ENCODE measurements at places on chromosomes 5 and 9.

GRCh38 chr9:22084336-22085035, 75.4 kb upstream of the CDKN2B start:
- no peak for DNase-seq

DNA sequence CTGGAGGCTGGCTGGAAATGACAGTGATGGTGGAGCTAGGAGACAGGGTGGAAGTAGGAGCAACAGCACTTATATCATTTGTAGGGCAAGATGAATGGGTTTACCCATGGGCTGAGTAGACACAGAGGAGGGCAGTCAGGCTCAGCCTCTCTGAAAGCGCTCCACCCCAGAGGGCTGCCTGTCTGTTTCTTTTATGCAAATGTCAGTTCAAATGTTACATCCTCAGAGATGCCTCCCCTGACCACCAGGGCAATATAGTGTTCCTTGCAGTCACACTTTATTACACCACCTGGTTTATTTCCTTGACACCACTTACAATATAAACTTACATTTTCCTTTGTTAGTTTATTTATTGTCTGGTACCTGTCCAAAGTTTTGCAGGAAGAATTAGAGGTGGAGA, 159.5 kb upstream of the IL12B start:
- DNase-seq: no peak

DNA sequence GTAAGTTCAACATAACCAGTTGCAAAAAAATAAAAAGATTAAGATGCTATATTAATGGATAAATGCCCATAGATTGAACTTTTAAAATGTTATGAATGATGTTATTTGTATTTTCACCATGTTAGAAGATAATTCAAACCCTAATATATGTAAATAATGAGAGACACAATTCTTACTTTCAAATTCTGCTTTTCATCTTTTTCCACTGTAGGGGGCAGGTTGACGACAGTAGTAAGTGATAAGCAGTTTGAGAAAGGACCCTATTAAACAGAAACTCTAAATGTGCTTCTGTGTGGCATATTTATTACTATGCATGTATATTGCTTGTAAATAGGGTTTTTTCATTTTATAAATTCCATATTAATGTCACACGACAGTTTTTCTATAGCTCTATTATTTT, 591.1 kb downstream of the SEMA5A start:
- DNase-seq: no peak

DNA sequence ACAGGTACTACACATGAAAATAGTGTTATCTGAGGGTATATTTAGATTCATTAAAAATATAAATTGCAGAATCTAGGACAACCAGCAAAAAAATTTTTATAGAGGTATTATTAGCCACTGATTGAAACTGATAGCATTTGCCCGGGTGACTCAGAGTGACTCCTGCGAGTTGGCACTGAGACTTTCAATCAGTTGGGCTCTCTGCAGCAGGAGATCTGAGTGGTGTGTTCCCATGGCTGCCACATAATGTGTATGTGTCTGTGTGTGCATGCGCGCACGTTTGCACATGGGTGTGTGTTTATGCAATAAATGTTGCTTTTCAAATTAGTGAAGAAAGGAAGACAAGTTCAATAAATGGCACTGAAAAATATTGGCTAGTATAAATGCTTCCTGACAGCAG, 100.1 kb upstream of the MRPS30 start:
- no peak for DNase-seq

GRCh38 chr5:180141068-180141660, 67.8 kb downstream of the RASGEF1C start:
- DNase-seq: no peak

DNA sequence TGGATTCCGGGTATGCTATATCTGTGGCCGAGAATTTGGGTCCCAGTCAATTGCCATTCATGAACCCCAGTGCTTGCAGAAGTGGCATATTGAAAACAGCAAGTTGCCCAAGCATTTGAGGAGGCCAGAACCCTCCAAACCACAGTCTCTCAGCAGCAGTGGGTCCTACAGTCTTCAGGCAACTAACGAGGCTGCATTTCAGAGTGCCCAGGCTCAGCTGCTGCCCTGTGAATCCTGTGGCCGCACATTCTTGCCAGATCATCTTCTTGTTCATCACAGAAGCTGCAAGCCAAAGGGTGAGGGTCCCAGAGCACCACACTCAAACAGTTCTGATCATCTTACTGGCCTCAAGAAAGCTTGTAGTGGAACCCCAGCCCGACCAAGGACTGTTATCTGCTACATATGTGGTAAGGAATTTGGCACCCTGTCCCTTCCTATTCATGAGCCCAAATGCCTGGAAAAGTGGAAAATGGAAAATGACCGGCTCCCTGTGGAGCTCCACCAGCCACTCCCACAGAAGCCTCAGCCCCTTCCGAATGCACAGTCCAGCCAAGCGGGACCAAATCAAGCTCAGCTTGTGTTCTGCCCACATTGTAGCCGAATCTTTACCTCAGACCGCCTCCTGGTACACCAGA, 23.0 kb downstream of the ZNF474 start:
- DNase-seq: no peak

- DNase-seq: no peak
These were observed 163.6 kb downstream of the SREK1 start for GRCh38 chr5:66307647-66308241.

- DNase-seq: no peak
These were observed 190.6 kb upstream of the MAP3K1 start for GRCh38 chr5:56624751-56625150.

GRCh38 chr5:158869092-158869491, 230.6 kb downstream of the EBF1 start:
- no peak for DNase-seq

GRCh38 chr5:147170603-147171002, 64.2 kb upstream of the STK32A start:
- DNase-seq: no peak

DNA sequence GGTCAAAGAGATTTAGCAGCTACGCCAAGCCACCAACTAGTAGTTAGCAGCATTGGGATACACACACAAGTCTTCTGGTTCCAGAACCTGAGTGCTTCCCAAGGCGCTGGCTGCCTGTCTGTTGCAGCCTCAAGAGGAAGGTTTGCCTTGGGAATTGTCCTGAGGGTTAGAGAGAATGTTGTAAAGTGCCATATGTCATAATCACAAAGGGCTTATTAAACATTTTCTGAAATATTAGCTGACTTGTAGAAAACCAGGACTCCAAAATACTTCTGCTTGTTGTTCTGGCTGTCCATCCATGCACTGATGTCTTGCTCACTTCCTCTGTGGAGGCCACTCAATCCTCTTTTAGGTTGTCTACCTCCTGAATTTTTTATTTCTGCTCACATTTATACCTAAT, 46.3 kb downstream of the SLC36A1 start:
- no peak for DNase-seq

DNA sequence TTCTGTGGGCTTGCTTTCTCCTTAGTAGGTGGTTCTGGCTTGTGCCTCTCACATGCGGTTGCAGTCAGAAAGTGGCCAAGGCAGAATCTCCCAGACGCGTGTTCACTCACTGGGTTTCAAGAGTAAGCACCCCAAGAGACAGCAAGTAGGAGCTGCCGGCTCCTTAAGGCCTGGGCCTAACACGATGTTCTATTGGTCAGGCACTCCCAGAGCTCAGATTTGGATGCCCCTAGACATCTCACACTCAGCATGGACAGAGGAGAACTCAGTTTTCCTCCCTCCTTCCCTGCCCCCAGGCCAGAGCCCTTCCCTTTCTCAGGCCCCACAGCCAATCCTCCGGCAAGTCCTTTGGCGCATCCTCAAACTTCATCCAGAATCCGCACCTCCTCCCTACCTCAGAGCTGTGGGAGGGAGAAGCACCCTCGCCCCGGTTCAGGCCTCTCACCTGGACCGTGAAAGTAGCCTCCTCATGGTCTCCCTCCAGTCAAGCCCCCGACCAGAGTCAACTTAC, 6.5 kb upstream of the CARD19 start:
- DNase-seq: no peak

DNA sequence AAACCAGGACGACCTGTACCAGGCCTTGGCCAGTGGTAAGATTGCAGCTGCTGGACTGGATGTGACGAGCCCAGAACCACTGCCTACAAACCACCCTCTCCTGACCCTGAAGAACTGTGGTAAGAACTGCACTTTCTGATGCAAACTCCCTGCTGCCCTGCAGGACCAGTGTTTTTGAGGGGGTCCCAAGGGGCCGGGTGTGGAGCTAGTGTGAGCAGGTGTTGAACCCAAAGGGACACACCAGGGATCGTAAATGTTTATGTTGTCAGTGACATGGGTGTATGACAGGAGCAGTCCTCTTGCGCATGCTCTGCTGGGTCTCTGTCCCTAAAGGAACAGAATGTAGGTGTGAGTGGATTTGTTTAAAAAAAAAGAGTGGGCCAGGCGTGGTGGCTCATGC, 9.5 kb downstream of the GRHPR start:
- DNase-seq: no peak

GRCh38 chr5:40383749-40384651, 295.7 kb upstream of the PTGER4 start:
- DNase-seq: no peak

DNA sequence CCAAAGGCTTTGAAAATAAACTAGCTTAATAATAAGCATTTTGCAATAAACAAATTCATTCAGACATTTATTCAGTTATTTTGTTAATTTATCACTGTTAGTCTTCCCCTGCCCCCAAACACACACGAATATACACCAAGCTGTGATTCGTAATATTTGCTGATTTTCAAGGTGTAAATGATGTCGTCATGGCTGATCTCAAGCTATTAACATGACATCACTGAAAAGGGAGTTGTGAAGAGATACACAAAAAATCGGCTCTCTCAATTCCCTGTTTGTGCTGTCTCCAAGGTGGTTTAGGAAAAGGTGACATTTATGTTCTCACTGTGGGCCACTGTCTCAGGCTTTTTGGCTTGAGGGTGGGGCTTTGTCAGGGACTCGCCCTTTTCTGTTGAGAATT, 413.3 kb downstream of the CDH9 start:
- DNase-seq: no peak

- DNase-seq: no peak
These were observed 709 bp downstream of the FANCG start for GRCh38 chr9:35079041-35079425.

DNA sequence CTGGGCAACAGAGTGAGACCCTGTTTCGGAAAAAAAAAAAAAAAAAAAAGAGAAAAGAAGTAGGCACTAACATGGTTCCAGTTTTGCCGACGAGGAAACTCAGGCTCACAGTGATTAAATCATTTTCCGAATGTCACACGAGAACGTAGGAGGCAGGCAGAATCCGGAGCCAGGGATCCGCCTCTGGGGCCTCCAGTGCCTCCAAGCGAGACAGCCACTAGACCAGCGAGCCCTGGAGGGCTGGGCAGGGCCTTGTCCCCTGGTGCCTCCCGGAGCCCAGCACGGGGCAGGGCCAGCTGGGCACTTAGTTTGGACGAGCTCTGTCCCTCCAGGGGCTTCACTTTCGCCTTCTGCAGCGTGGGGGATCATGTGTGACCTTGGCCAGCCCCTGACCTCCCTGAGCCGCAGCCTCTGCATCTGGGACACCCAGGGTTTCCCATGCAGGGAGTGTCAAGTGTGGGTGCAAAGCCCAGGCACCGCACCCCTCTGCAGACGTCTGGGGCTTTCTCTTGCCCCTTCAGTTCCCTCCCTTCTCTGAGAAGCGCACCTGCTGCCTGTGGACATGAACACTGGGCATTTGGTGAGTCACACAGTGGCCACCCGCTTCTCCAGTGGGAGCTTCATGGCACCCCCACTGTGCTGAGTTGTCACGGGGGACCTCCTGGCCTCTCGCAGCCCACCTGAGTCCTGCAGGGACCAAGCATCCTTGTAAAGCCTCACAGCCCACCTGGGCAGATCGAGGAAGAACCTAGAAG, 80.3 kb downstream of the RXRA start:
- DNase-seq: no peak

GRCh38 chr5:174426388-174426787, 298.0 kb upstream of the MSX2 start:
- no peak for DNase-seq

DNA sequence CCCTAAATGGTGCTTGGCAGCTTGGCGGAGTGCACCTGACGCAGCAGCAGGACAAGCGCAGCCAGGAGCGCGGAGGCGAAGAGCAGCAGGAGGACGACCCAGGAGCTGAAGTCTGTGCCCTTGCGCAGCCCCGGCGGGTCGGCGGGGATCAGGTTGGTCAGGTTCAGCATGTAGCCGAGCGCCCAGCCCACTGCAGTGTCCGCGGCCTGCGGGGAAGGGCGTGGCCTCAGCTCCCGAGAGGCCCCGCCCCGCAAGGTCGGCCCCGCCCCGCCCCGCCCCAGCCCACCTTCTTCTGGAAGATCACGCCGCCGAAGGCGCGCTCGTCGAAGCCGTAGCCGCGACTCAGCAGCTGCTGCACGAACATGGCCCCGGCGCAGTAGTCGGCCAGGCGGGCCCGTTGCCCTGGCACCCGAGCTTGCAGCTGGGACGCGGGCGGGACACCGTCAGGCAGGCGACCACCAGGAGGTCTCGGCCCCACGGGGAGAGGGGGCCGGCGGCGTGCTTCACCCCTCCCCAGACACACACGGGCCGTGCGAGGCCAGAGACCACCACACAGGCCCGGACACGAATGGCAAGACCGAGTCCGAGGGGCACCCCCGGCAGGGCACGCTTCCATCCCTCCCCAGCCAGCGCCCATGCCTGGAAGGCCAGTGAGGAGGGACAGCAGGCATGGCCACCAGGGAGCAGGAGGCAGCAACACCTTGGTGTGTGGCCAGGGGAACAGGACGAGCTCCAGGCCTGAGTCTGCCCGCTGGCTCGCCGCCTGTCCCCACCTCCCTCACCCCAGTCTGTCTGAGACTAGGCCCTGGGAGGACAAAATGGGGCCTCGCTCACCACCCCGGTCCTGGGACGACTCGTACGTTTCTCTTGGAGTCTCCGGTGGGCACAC, 2.9 kb upstream of the NPDC1 start:
- no peak for DNase-seq

DNA sequence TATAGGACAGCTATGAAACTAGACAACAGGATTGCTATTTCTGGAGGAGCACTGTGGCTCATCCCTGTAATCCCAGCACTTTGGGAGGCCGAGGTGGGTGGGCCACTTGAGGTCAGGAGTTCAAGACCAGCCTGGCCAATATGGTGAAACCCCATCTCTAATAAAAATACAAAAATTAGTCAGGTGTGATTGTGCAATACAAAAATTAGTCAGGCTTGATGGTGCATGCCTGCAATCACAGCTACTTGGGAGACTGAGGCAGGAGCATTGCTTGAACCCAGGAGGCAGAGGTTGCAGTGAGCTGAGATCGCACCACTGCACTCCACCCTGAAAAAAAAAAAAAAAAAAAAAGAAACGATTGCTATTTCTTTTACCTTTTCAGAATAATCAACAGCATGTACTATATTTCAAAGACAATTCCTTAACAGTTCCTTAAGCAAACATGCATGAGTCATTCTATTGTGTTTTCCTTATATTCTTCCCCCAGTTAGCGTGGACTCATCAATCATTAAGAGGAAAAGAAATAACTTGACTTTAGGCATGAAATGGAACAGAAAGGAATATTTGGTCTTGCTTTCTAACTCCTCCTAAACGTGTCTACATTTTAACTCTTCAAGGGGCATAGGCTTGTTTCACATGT, 162.6 kb downstream of the TAF11L14 start:
- DNase-seq: no peak

DNA sequence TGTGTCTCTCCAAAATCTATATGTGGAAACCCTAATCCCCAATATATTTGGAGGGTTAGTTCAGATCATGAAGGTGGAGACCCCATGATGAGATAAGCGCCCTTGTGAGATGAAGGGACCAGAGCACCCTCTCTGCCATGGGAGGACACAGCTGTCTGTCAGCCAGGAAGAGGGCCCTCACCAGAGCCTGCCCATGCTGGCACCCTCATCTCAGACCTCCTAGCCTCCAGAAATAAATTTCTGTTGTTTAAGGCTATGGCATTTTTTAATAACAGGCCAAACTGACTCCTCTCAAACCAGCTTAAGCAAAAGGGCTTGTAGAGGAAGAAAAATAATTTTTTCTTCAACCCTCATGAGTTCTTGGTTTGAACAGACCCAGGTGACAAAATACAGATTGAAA, 79.2 kb upstream of the MAMDC2 start:
- DNase-seq: no peak
